Activated T-helper 1 cell treated with Interleukin-2 at 50 U/mL for 16 hours (primary cell): ENCODE measurements at places on chromosomes 11 and 22.

- DNase-seq, result no peak
Observed at GRCh38 chr22:43901976-43902643, 10.3 kb upstream of the PNPLA5 start.

DNA sequence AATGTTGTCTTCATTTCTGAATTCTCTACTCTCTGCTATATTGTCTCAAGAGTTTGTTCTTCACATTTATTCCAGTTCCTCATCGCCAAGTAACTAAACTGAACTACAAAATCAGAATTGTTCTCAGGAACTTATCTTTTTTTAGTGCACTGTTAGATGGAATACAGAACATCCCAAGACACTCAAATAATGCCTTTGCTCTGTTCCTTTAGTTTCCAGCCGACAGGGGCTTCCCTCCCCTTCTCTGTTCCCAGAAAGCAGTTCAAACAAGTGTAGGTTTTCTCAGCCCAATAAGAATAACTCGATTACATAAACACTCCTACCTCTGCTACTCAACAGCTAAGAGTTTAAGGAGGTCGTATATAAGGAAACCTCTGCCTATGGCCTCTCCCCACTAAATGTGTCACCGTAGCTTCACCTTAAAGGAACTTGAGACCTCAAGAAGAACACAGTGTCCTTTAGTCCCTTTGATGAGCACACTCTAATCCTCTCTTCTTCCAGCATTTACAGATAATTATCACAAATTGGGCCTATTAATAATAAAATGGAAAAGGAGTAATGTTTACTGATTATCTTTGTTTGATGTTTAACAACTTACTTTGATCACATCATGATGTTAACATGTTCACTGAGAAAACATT is 6.9 kb downstream of the POU2AF3 start:
- no peak for DNase-seq

DNA sequence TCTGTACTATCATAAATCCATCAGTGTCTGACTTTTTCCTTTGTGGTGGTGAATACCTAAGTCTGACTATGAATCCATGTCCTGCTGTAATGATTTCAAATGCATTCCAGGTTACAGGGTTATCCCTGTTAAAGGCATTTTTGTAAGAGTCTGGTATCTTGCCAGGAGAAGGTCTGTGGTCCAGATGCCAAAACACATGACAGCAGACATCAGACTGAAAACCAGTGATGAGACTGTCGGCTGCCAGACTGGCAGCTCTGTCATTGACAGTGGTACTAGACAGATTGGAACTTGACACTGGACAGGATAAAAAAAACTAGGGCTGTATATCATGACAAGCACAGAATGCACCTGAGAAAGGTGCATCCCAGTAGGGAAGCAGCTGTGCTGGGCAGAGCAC is 301.8 kb upstream of the FAT3 start:
- no peak for DNase-seq

GRCh38 chr11:3840870-3841425 is at the start of gene RHOG:
RHOG (minus strand) TSS chr11:3840959; CDS start chr11:3828138, 12,821 bp downstream.
- peak; percentile 46 for DNase-seq

DNA sequence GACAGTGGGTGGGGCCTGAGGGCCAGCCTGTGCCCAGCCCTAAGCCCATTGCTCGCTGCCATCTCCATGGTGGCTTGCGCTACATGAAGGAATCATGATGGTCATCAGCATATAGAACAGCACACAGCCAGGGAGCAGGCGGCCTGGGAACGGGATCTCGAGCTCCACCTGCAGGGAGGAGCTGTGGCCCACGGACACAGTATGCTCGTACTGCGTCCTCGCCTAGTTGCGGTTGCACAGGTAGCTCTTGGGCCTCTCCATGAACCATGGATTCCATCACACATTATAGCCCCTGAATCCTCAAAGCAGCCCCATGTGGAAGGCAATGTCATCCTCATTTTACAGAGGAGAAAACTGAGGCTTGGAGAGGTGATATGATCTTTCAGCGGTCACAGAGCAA is 15.1 kb downstream of the SEC14L4 start:
- no peak for DNase-seq

- DNase-seq, result no peak
Observed at GRCh38 chr22:34129691-34130486, 209.6 kb upstream of the LARGE1 start.

- DNase-seq, result no peak
Observed at GRCh38 chr22:27776650-27776958, 25.0 kb downstream of the MN1 start.

DNA sequence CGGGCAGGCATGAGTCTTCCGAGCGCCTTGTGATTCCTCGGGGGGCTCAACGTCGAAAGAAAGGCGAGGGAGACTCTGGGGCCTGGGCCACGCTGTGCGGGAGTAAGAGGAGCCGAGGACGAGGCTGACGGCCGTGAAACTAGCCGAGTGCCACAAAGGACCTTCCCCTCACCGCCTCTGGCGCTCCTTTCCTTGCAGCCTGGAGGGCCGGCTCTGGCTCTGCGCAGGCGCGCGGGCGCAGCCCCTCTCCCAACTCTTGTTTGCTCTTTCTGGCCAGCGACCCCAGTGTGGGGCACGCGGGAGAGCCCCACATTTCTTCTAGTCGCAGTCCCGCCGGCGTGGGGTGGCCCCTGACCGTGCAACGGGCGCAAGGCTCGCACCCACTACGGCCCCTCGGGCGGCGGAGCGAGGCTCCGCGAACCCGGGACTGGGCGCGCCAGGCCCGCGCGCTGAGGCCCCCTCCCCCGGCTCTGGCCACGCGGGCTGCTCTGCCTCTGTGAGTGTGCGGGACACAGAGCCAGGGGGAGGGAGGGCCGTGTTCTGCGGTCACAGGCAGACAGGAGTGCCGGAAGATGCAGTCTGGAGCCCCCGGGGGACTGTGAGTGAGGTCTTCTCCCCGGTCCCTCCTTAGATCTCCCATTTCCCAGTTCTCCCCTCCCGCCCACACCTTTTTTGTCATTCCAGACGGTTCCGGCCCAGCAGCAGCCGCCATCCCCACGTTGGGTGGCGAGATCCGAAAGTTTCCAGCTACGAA is 1.0 kb upstream of the TOB2 start:
- DNase-seq, result peak; percentile 35

GRCh38 chr11:108927791-108928545 is 263.1 kb downstream of the DDX10 start:
- no peak for DNase-seq

DNA sequence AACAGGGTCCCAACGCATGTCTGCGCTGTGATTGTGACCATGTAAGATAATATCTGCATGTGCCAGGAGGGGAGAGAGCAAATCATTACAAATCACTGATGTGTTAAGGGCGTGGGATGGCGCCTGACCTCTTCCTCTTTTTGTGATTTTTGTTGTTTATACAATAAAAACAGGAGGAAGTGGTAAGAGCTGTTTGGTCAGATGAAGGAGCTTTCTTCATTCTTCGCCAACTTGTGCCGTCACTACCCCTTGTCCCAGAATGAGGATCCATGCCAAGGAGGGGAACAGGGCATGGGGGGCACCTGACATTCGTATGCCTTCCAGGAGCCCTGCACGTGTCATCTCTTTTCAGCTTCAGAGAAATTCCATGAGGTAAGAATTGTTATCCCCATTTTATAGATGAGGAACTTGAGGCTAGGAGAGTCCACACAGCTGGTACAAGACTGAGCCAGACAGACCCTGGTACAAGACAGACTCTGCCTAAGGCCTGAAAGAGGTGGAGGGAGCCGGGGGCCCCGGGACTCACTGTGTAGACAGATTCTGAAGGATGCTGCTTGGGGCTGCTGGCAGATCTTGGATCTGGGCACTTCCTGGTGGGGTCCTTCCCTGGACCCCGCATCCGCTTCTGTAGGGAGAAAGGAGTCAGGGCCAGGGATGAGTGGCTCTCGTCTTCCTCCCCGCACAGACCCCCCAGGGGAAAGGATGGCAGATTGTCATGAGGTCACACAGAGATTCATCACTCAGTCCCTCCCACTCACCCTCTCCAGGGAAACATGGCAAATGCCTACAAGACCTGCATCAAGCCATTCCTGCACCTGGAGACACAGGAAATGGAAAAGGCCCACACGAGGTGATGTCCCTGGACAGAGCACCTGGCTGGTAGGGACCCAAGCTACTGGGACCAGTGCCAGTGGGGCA is 34.6 kb downstream of the NFAM1 start:
- DNase-seq, result no peak

- DNase-seq, result no peak
Observed at GRCh38 chr11:108466405-108466804, 924 bp downstream of the C11orf65 start.

DNA sequence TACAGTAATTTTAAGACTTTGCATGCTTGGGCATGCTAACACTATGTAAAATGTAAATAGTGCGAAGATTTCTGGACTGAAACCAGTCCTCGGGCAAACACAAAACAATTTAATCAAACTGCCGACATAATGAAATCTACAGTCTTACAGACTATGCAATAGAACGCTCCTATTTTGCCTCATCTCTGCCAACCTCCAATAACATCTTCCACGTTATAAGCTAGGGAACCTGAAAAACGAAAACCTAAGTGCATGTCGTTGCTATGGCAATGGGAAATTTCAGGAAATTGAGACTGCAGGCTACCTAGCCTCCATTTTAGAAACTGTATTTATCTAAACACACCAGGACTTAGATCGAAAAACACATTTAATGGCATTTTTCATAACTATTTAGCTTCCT is 1.1 kb downstream of the CSTF3 start:
- DNase-seq, result no peak

- DNase-seq, result no peak
Observed at GRCh38 chr22:47165338-47166032, 403.0 kb downstream of the TBC1D22A start.
